NCI-H1930 (cell line): ENCODE measurements at places on chromosomes 6 and 20.

DNA sequence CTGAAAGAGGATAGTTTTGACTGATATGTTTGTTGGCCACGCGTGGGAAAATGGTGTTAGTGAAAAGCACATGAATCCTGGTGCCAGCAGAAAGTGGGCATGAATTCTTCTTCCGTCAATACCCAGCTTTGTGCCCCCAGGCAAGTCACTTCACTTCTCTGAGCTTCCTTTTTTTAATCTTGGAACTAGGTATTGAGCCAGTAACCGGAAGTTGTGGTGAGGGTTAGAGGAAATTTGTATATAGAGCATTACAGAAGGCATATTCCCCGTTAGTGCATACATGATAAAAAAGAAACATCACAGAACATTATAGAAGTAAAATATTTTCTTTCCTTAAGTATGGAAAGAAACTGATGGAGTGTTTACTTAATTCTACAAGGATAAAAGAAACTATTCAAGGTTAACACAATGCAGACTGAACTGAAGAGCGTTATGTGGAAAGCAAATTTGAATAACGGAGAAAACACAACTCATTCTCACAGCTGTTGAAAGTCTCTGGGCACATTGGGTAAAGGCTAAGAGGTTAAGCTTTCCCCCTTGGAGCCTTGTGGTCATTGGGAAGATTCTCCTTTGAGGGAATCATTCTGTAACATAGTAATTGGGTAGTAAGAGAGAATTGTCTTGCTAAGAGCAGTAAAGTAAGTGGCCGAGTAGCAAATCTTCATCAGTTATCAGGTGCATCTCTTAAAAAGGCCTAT is 223.1 kb downstream of the BCAS1 start:
- no peak for DNase-seq

DNA sequence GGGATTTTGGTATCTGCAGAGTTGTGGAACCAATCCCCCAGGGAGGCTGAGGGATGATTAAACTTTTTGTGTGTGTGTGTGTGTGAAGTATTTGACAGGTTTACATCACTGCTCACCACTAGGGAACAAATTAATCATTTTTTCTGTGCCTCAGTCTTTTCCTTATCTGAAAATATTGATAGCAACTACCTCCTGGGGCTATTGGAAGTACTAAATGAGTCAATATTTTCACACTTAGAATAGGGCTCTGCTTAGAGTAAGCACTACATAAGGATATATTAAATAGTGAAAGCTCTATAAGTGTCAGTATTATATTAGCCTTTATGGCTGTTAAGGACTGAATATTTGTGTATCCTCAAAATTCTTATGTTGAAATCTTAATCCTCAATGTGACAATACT is 155.2 kb upstream of the UST start:
- DNase-seq: no peak

DNA sequence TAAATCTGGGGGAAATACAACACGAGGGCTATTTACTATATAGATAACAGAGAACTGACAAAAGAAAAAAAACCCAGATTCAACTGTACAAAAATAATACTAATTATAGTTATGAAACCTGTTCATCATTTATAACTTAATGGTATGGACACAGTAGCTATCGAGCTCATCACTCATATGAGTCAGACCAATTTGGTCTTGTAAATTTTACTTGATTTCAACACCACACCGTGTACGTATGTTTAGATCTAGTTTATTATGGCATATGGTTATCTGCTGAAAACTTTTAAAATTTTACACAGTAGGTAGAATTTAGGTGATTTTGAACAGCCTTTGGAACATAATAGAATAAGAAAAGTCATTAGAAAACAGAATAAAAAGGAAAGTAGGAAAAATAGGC is 5.5 kb downstream of the MYLK4 start:
- DNase-seq: no peak

DNA sequence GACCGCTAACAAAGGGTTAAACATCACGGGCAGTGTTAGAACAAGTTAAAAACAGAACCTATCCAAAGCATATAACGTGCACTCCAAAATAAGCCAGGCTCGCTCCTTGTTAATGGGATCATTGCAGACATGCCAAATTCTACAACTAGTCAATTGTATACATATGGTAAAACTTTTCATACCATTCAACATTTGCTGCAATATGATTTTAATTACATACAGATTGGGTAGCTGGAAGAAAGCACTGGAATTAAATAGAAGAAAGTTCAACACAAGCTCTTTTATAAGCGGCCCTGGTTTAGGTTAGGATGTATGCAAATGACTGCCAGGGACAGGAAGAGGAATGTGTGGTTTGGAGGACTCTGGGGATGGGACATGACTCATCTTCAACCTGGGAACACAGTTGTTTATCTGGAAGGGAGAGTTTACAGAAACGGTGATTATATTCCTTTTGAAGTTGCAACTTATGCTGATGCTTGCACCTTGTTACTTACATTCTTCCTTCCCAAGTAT is 62.5 kb upstream of the TIAM2 start:
- no peak for DNase-seq

GRCh38 chr6:140661691-140662090 is 1287.2 kb upstream of the CITED2 start:
- DNase-seq: no peak

DNA sequence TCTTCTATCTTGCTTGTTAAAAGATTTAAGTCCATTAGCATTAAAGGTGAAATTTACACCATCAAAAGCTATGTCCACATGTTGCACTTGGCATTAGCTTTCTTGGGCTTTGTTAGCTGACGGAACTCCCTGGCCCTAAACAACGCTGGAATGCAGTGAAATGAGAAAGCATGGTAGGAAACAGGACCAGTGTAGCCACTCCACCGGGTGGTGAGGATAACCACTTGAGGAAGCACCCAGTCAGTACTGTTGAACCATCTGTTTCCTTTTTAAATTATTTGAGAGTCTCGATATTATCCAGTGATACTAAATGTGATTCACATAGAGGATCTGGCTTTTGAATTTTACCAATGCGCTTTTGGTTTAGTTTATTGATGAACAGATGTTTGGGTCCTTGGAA is 374.9 kb upstream of the NOX3 start:
- DNase-seq: no peak

DNA sequence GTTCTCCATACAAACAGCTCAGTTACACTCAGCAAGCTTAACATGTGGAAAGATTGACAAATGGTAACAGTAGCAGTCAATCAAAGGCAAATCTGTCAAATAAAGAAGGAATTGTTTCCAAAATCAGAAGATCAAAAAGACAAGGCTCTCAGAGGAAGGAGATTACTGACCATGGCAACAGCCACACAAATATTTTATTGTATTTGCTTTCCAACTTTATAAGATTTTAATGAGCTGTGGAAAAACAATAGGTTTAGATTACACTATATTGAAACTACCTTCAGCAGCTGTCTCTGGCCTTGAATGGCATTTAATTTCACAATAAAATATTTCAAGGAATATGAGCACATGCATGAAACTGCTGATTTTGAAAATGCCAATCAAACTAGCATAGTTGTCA is 1143.9 kb upstream of the GJE1 start:
- no peak for DNase-seq

GRCh38 chr6:7819431-7820015 is 91.1 kb downstream of the TXNDC5 start:
- no peak for DNase-seq

DNA sequence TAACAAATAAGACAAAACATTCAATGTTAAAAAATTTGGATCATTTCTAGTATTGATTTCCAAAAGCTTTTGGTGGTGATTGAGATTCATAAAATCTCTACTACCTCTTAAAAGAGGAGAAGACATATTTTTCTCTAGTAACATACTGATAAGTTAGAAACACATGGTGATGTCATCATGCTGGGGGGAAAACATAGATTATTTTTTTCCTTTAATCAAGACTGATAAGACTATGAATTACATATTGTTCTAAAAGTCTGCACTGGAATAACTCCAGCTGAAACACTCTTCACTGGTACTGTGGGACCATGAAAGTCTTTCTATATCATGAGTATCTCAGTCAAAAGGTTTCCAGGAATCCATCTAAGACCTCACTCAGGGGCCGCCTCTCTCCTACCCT is 515.8 kb downstream of the PRKN start:
- DNase-seq: no peak

DNA sequence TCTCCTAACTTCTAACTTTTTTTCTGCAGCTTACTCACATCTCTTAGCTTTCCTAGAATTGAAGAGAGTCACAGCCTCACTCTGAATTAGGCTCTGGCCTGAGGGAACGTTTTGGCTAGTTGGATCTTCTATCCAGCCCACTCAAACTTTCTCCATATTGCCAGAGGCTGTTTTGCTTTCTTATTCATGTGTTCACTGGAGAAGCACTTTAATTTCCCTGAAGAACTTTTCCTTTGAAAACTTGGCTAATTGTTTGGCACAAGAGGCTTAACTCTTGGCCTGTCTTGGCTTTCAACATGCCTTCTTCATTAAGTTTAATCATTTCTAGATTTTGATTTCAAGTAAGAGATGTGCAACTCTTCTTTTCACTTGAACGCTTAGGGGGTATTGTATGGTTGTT is 138.2 kb upstream of the PLCB4 start:
- no peak for DNase-seq

DNA sequence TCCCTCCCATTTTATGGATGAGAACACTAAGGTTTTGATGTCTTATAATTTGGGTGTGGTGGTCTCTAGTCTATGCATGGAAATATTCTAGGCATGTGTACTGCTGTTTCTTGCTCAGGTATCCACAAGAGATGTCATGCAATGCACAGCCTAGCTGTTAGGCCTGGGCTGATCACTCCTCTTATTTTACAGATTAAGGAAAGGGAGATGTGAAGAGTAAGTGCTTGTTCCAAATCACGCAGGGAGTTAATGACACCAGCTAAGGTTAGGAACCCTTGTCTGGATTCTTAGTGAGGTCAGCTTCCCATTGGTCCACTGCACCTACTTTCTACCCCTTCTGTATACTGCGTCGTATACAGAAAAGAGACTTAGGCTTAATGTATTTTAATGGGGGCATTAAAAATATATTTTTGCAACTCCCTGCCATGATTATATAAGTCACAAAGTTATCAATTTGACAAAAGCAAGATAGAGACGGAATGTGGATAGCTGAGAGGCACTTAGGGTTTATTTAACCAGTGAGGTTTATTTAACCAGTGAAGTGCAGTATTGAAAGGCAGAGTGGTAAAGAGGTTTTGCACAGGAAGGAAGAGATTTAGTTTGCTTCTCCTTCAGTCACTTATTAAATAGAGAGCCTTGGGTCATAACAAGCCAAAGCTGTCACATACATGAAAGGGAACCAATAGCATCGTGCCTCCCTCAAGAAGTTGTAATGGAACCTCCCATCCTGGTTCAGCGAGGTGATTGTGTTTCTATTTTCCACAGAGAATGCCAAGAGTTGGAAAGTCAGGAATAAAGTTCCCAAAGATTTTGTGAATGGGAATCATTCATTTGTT is 95.0 kb upstream of the FAM184A start:
- no peak for DNase-seq

DNA sequence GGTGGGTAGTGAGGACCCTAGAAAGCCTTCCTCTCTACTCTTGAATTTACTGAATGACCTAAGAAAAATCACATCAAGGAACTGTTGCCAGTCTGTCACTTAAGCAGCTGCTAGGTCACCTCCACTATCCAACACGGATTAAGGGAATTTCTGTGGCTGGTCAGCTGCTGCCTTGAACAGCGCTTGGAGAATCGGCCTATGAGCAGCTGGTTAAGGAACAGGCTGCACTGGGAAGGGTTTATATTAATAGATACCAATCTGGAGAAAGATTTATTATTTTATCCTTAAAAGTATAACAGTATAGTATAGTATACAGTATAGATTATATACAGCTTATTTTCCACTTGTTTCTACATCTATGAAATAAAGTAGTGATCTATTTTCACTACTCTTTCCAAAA is 6.5 kb downstream of the PTPRK start:
- no peak for DNase-seq

GRCh38 chr6:13413466-13413862 is 73.9 kb downstream of the GFOD1 start:
- DNase-seq: no peak

GRCh38 chr20:35884541-35884865 is 69.8 kb downstream of the SCAND1 start:
- no peak for DNase-seq

GRCh38 chr6:160121981-160122380 is 366 bp downstream of the SLC22A1 start:
- DNase-seq: no peak

DNA sequence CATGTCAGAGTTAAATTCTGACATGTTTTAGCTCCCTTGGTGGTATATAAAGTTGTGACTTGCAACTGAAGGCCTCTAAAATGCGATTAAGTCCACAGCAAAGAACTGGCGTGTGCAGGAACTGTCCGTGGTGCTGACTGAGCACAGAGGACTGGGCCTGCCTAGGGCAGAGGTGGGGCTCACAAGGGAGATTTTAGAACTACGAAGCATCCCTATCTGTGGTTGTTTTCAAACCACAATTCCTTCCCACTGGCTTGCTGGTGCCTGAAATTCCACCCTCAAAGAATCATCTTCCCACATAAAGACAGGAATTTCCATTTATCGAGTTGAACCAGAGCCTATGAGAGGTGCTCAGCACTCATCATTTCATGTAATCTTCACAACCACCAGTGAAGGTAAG is 30.1 kb downstream of the RIMS4 start:
- DNase-seq: no peak

DNA sequence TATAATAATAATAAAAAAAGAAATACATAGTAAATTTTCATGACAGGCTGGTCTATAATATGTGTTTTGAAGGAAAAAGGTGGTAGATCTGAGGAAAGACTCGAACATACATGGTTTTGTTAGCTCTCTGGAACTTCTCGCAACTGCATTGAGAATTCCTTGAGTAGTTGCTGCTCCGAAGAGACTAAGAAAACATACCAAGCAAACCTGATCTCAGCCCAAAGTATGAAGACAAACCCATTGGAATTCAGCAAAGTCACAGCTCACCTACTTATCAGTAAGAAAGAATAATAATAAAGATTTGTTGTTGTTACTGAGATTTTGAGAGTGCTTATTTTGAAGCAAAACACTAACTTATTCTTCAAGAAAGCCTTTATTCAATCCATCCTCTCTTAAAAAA is 1107.1 kb upstream of the EYS start:
- no peak for DNase-seq

DNA sequence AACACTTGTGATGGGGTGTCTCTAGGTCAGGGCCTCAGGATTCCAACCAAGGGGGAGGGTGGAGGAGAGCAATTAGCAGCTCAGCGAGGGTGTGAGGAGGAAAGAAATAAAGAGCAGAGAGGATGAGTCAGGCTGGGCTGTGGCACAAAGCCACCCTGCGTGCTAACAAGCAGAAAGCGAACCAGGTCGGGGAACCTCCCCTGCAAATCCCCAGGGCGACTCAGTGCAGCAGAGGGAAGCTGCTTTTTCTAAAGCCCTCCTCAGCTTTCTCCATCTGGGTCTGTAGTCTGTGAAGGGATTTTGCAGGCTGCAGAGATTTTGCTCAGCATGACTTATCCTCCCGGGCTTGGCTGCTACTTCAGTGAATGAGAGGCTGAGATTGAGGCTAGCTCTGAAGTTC is 6.6 kb upstream of the SPO11 start:
- no peak for DNase-seq

DNA sequence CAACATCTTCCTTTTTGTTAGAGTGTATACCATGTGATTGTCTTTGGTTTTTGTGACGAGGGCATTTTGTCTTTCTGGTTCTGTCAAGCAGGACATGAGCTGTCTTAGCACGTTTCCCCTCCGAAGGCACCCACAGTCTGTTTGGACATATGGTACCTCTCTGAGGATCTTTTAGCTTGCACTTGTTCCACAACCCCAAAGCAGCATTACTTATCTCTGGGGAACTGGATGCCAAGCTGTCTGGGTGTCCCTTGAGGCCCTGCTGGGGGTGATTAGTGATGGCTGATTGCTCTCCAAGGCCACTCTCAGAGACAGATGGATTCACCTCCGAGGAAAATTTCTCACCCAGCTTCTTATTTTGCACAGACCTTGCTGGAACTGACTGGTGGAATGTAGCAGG is 445.0 kb upstream of the CHD6 start:
- DNase-seq: no peak
